ENCODE measurements at places on chromosomes 2 and 18.

DNA sequence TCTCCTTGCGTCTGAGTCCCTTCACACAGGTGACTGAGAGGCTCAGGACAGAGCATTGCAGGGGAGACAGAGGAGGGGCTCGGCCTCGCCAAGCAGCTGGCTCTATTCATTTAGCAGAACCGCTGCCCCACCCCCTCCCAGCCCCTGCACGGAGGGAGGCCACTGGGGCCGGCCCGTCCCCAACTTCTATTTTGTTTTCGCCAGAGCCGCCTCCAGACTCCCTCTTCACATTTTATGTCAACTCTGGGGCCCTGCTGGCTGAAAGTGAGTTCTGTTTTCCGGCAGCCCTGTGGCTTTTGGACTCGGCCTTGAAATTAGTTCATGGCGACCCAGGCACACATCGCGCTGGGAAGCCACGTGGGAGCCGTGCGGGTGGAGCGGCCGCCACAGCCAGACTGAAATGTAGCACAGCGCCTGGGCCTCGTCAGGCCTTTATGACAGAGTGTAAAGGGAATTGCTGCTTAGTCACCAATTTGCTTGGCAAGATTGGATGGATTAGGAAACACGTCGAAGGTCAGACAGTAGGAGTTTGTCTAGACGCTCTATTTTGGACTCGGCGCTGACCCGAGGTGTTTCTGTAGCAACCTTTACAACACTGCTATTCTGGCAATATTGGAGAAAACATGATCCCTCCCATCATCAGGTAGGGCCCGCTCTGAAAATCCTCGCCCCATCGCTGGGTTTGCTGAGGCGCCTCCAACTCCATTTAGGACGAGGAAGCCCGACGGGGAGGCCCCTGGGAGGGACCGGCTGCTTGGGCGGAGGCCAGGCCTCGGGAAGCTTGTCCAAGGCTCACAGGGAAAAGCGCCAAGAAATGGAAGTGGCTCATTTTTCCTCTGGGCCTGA is 90.7 kb upstream of the CTDP1 start:
- no peaks in the 10 kb centered on the region for H3K4me1 ChIP-seq
- H3K27ac ChIP-seq = no peak overlapping the region
- peaks cover 31% of the 10 kb centered on the region for H3K27me3 ChIP-seq
- H3K4me3 ChIP-seq = no peak overlapping the region
- H3K36me3 ChIP-seq = no peaks in the 10 kb centered on the region
- no peak for DNase-seq

DNA sequence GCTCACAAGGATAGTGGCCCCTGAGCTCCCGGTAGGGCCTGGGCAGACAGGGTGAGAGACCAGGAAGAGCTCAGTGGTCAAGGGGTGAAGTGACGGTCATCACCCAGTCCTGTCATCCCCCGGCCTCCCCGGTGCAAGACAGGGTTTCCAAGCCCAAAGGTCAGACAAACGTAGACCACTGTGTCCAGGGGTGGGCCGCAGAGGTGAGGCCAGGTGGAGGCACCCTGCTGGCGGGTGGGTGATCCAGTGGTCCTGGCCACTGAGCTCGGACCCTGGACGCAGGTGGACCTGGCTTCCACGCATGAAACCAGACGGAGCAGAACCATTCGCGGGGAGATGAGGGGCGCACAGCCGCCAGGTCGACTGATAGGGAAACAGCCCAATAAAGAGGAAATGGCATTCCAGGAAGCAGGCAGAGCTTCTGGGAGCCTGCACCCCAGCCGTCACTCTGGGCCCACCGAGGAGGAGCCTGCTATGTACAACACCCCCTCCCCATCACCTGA is 14.4 kb upstream of the SNED1 start:
- DNase-seq = no peak
- H3K4me1 ChIP-seq = no peaks in the 10 kb centered on the region
- H3K4me3 ChIP-seq = no peak overlapping the region
- peaks cover 7% of the 10 kb centered on the region for H3K36me3 ChIP-seq
- no peak overlapping the region for H3K27ac ChIP-seq

GRCh38 chr2:208783184-208783583 is 376.6 kb downstream of the PTH2R start:
- no peaks in the 10 kb centered on the region for H3K36me3 ChIP-seq
- no peaks in the 10 kb centered on the region for H3K27me3 ChIP-seq
- peak; percentile 11 for DNase-seq
- no peak overlapping the region for H3K4me3 ChIP-seq

GRCh38 chr2:226213717-226214116 is 585.9 kb downstream of the IRS1 start:
- no peaks in the 10 kb centered on the region for H3K27me3 ChIP-seq
- no peak for DNase-seq
- no peak overlapping the region for H3K27ac ChIP-seq
- no peaks in the 10 kb centered on the region for H3K36me3 ChIP-seq
- H3K4me3 ChIP-seq = no peak overlapping the region

GRCh38 chr18:78765142-78765541 is 214.5 kb upstream of the SALL3 start:
- no peaks in the 10 kb centered on the region for H3K36me3 ChIP-seq
- H3K4me1 ChIP-seq = no peaks in the 10 kb centered on the region
- H3K4me3 ChIP-seq = no peak overlapping the region
- H3K27me3 ChIP-seq = no peaks in the 10 kb centered on the region

GRCh38 chr2:144942516-144943256 is 422.8 kb upstream of the ZEB2 start:
- peak; percentile 21 for DNase-seq
- H3K4me3 ChIP-seq = peak overlapping the region; percentile 1
- H3K27ac ChIP-seq = peak overlapping the region; percentile 80
- H3K4me1 ChIP-seq = peaks cover 32% of the 10 kb centered on the region
- no peaks in the 10 kb centered on the region for H3K27me3 ChIP-seq

DNA sequence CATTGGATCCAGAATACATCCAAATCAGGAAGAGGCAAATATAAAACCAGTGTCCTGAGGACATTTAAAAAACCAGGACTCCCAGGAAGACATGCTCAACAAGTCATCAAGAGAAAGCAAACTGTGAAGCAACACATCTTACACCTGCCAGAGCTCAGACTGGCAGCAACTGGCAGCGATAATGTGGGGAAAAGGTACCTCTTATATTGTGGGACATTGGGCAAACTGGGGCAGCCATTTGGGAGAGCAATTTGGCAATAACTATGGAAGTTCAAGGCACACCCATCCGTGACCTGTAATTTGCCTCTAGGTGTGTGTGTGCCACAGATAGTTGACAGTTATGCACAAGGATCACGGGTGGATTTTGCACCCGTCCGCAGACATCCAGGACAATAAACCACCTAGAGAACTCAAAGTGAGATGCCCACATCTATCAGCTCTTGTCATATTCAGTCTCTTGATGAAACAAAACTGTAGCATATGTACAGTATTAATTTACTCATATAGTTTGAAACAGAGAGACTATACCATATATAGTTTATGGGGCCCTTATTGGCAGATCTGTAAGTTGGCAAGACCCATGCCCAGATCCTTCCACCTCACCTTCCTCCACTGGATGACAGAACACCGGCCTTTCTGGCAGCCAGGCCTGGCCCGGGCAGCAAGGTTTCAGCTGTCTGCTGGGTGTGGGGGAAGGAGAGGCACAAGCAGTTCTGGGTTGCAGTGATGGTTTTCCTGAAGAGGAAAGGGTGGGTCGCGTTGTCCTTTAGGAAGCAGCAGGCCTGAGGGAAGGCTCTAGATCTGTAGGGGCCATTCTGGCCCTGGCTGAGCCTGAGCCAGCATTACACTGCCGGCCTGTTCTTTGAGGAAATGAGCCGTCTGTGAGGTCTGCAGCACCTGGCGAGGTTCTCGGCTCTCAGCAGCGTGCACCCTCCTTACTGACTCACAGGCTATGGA is 18.8 kb downstream of the HJURP start:
- DNase-seq = no peak
- peaks cover 40% of the 10 kb centered on the region for H3K4me1 ChIP-seq
- no peaks in the 10 kb centered on the region for H3K27me3 ChIP-seq

DNA sequence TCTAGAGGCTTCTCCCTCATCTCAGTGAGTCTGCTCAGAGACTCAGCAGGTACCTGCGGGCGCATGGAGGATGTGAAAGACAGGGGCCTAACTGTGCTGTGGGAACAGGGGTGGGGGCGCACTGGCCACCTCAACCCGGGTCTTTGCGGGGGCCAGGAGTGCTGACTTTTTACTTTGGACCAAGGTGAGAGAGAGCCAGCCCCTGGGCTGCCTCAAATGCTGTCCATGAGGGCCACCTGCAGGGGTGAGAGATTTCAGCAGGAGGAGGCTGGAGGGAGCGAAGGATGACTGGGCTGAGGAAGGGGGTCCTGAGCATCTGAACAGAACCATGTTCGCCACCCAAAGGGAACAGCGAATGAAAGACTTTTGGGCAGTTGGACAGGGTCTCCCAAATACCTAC is 129.4 kb downstream of the TNS1 start:
- H3K27ac ChIP-seq = no peak overlapping the region
- DNase-seq = no peak
- H3K4me1 ChIP-seq = no peaks in the 10 kb centered on the region
- H3K27me3 ChIP-seq = peaks cover 86% of the 10 kb centered on the region
- H3K4me3 ChIP-seq = no peak overlapping the region

DNA sequence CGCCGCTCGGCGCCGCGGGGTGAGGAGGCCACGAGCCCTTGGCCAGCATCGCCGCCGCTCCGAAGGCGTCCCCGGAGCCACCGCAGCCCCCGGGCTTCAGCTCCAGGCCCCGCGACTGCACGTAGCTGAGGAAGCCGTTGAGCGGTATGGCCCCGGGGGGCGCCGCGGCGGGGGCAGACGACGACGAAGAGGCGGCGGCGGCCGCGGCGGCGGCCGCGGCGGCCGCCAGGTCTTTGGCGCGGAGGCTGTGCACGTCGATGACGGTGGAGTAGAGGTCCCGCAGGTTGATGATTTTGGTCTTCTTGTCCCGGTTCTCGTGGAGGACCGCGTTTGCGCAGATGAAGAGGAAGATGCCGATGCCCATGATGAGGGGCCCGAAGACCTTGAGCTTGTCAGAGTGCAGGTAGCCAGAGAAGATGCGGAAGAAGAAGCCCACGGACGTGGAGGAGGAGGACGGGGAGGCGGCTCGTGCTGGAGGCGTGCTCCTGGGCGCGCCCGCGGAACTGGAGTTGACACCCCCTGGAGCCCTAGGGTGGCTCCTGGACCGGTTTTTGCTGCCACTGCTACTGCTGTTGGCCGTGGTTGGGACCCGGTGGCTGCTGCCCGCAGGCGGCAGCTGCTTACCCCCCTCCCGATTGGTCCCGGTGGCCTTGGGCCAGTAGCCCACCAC is 4.0 kb downstream of the TMEM200C start:
- H3K27ac ChIP-seq = no peak overlapping the region
- no peaks in the 10 kb centered on the region for H3K4me1 ChIP-seq
- no peaks in the 10 kb centered on the region for H3K36me3 ChIP-seq
- H3K4me3 ChIP-seq = no peak overlapping the region
- no peak for DNase-seq

- DNase-seq = no peak
- H3K4me1 ChIP-seq = peaks cover 15% of the 10 kb centered on the region
- H3K4me3 ChIP-seq = no peak overlapping the region
- no peak overlapping the region for H3K27ac ChIP-seq
- H3K36me3 ChIP-seq = peaks cover 24% of the 10 kb centered on the region
Observed at GRCh38 chr2:71347517-71347916, 15.9 kb downstream of the ZNF638 start.

DNA sequence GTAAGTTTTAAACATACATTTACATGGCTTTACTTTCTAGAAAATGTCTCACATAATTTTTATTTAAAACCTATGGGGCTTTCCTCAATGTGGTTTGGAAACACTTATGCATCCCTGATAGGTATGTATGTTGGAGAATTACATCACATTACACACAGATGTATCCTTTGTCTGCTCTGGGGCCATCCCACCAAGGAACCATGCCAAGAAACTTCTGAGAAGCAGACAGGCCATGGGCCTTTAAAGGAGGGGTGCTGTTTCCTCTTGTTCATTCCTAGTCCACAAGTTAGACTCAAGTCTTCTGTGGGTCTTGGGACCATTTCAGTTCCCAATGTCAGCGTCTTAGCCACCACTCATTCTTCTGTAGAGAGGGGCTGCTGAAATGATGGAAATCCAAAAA is 162.0 kb upstream of the SETBP1 start:
- peaks cover 18% of the 10 kb centered on the region for H3K4me1 ChIP-seq
- H3K36me3 ChIP-seq = no peaks in the 10 kb centered on the region
- no peak for DNase-seq
- H3K27ac ChIP-seq = no peak overlapping the region

DNA sequence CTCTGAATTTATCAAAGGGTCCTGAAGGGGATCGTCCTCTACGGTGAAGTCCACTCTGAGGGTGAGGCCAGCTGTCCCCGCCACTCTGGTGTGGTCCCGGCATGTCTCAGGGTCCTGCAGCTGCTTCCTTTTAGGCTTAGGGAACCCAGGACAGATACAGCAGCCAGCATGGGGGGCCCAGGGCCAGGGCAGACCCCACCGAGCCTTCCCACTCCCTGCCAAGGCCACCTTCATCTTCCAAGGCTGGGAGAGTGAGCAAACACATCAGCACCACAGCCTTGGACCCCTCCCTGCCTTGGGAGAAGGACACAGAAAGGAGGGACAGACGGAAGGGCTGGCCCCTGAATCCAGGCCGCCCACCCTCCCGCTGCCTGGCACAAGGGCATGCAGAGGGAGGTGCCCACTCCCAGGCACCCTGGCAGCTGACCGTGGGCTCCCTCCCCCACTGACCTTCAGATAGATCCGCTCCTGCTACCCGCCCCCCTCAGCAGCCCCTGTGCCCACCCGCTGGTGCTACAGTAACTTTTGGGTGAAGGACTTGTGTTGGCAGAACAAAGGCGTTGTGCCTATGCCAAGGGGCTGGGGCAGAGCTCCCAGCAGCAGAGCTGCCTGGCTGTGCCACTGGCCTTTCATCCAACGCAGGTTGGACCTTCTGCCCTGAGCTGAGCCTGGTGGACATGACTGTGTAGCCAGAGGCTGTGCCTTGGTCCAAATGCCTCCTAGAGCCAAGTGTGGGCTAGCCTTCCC is 7.6 kb downstream of the CYP26B1 start:
- peaks cover 16% of the 10 kb centered on the region for H3K27me3 ChIP-seq
- H3K4me1 ChIP-seq = no peaks in the 10 kb centered on the region
- DNase-seq = no peak
- H3K27ac ChIP-seq = no peak overlapping the region

- H3K36me3 ChIP-seq = no peaks in the 10 kb centered on the region
- DNase-seq = no peak
- peaks cover 24% of the 10 kb centered on the region for H3K27me3 ChIP-seq
- no peak overlapping the region for H3K4me3 ChIP-seq
- H3K27ac ChIP-seq = no peak overlapping the region
Observed at GRCh38 chr18:76208678-76209306, 286.2 kb downstream of the ZNF516 start.

All from Calu3 (cell line).